Activated naive CD4-positive, alpha-beta T cell (primary cell): ENCODE measurements at places on chromosomes 6 and 20.

DNA sequence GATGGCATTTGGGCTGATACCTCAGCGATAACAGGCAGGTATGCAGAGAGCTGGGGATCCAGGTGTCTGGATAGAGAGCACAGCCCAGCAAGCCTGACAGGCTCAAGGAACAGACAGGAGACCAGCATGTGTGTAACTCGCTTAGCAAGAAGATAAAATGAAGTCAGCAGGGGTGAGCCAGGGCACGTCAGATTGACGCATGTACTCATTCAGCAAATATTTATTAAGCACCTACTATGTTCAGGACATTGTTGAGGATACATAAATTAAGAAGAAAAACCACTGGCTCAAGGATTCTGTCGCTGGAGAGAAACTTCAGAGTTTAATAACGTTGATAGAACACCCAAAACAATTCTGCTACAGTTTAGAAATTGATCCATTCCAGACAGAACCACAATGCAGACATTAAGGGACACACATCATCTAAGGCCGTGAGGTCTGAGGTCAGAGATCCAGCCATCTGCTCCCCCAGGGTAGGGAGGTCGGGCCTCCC lies 1.0 kb upstream of the DUSP22 start:
- DNase-seq = no peak

GRCh38 chr20:38706509-38706908 lies 17.8 kb upstream of the SLC32A1 start:
- no peak for DNase-seq

DNA sequence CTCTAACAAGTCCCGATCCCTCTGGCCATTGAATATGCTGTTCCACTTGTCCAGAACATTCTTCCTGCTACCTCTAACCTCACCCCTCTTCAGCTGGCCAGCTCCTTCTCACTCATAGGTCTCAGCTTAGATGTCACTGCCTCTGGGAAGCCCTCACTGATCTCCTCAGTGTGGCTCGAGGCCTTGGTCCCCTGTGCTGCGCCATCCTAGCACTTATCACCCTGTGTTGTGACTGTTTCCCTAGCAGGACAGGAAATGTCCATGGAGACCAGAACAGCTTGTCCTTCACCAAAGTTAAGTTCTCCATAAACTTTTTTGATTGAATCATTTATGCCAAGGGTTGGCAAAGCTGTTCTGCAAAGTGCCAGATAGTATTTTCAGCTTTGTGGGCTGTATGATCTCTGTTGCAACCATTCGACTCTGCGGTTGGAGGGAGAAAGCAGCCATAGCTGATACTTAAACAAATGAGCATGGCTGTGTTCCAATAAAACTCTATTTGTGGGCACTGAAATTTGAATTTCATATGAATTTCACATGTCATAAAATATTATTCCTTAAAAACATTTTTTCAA lies 6.5 kb upstream of the BNIP5 start:
- DNase-seq = no peak

- no peak for DNase-seq
These were observed 9.5 kb downstream of the CBFA2T2 start for GRCh38 chr20:33499355-33499754.

GRCh38 chr20:37257988-37258387 lies 3.6 kb downstream of the GHRH start:
- DNase-seq = no peak

DNA sequence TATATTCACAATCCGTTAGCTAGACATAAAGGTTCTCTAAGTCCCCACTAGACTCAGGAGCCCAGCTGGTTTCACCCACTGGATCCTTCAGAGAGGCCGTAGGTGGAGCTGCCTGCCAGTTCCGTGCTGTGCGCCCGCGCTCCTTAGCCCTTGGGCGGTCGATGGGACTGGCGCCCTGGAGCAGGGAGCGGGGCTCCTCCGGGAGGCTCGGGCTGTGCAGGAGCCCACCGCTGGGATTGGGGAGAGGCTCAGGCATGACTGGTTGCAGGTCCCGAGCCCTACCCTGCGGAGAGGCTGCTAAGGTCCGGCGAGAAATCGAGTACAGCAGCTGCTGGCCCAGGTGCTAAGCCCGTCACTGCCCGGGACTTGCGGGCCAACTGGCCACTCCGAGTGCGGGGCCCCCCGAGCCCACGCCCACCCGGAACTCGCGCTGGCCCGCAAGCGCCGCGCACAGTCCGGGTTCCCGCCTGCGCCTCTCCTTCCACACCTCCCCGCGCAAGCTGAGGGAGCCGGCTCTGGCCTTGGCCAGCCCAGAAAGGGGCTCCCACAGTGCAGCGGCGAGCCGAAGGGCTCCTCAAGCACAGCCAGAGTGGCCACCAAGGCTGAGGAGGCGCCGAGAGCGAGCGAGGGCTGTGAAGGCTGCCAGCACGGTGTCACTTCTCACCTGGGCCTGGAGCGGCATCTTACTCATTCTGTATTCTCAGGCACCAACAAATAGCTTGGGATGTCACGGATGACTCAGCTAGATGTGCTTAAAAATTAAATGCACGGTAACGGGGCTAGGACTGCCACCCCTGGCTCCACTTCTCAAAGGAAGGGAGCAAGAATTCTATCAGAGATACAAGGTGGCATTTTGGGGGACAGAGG lies 44.1 kb downstream of the IRF4 start:
- no peak for DNase-seq

DNA sequence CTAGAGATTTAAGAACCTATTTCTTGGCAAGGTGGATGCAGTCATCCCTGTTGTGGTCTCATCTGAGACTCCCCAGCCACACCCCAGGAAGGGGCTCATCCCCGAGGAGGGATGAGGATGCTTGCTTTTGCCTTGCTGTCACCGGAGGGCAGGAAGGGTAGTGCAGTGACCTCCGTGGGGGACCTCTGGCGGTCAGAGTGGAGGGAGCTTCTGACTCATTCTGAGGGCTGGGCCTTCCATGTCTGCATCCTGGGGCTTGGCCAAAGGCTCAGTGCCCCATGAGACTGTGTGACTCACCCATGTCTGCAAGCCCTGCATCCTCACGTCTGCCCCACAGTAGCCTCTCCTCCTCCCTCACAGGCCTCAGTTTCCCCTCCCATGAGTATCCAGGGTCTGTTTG lies 38.7 kb downstream of the UQCC2 start:
- DNase-seq = no peak

DNA sequence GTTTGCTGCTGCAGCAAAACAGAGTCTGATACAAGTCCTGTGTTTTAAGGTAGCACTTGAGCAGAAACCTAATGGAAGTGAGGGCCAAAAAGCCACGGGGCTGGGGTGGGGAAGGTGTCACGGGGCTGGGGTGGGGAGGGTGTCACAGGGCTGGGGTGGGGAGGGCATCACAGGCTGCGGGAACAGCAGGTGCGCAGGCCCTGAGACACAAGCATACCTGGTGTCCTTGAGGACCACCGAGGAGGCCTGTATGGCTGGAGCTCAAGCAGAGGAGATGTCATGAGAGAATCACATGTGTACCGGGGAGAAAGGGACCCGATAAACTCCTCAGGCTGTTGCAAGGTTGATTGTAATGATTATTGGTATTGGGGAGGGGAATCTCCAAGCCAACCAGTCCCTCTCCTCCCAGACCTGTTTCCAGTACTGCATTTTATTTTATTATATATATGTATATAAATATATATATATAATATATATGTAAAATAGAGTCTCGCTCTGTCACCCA lies 13.6 kb upstream of the SPO11 start:
- no peak for DNase-seq

DNA sequence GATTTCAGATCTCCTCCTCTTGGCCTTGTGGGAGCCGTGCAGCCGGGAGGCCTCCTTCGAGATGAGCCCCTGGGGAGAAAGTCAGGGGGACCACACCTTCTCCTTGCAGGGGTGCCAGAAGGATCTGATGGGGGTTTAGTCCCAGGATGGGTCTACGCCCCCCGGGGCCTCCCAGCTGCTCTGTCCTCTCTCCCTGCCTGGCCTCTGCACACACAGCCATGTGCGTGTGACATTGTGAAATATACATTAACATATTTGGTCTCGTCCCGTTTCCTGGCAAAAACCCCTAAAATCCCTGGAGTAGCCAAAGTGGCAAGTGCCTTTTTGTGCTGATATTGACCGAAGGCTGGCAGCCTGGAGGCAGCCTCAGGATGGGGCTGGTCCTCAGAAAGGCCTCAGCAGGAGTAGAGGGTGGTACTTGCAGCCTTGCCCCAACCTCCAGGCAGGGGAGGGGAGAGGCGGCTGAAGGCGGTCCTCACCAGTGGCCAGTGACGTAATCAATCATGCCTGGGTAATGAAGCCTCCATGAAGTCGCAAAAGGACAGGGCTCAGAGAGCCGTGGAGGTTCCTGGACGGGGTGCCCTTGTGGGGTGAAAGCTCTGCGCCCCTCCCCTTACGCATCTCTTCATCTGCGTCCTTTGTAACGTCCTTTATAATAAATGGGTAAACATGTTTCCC lies 5.1 kb upstream of the HELZ2 start:
- no peak for DNase-seq

DNA sequence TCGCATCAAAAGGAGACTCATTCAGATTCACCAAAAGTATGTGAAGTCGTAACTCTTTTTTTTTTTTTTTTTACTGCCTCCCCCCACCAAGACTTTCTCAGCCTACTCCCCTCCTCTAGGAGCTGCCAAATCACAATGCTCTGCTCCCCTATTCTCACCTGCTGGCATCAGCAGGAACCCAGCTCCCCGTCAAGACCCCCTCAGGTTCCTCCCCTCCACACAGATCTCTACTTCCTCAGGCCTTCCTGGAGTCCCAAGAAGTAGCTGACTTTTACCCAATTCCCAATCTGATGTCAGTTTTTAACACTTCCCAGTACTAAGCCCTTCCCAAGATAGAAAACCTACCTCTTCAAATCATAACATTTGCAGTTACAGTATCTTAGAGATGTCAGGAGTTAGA lies 39.3 kb downstream of the ARHGAP18 start:
- no peak for DNase-seq

DNA sequence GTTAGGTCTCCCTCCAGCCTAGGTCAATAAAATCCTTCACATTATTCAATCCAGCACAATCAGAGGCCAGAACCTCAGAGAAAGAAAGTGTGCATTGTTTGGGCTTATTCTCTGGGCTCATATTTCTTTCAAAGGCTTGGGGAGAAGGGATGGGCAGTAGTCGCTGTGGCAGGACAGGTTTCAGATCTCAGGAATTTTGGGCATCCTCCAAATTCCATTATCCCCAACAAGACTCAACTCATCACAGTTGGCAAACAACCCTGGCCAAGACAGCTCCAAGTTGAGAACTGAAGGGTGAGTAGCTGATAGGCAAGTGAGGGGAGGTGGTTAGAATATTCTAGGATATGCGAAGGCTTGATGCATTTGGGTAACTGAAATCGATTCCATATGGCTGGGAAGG lies 27.2 kb upstream of the CHD6 start:
- DNase-seq = no peak

GRCh38 chr6:52546192-52546591 lies 30.7 kb downstream of the TRAM2 start:
- DNase-seq = no peak

DNA sequence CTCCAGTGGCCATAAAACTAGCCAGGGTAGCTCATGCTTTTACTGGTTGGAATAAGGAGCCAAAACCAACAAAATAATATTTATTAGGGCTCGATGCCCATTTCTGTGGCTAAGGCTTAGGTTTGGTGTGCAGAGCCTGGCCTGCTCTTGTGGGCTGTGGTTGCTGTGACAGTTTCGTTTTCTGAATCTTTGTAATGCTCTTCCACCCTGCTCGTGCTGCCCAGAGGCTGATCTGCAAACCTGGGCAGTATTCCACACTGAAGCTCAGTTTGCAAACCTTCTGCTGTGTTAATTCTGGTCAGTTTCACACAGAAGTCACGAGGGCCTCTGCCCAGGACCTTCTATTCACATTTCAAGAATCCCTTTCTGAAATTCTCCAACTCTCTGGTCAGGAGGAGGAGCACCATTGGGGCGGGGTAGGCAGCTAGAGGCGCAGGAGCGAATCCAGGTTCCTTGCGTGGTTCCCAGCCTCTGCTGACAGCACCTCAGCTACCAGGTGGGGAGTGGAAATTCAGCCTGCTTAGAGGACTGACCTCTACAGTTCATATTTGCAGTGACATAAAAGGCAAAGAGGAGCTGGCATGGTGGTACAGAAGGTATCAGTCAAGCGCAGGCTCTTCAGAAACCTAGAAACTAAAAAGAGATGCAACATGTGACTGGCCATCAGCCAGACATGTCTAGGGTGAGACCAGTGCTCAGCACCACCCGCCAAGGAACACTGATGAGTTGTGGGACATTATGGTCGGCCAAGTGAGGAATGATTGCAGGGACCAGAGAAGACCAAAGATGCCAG lies 14.3 kb upstream of the C20orf144 start:
- DNase-seq = no peak

DNA sequence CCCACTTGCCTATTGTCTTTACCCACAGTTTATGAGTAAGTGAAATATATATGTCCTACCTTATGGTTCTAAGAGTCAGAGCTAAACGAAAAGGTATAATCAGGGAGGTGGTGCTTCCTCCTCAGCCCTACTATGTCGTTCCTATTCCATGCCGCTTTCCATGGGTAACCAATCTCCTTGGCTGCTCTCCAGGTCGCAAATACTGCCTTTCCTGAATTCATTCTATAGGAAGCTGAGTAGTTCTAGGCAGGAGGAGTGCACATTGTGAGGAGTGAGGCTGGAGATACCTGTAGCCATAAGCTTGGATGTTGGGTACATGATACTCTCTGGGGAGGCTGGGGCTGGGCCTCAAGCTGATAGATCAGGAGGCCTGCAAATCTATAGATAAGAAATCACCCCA lies 5.8 kb downstream of the IL20RA start:
- DNase-seq = no peak

DNA sequence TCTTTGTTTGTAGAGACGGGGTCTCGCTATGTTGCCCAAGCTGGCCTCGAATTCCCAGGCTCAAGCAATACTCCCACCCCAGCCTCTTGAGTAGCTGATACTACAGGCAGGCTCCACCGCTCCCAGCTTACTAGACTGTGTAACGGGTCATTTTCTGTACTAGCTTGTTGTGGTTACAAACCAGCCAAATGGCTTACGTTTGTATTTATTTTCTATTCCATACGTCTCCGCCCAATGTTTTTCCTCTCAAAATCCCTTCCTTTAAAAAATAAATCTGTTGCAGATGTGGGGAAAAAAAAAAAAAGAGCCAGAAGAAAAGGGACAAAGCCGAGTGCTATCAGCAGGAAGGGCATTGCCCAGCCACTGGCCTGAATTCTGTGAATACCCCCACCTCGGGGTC lies 41.6 kb downstream of the PRND start:
- DNase-seq = no peak

DNA sequence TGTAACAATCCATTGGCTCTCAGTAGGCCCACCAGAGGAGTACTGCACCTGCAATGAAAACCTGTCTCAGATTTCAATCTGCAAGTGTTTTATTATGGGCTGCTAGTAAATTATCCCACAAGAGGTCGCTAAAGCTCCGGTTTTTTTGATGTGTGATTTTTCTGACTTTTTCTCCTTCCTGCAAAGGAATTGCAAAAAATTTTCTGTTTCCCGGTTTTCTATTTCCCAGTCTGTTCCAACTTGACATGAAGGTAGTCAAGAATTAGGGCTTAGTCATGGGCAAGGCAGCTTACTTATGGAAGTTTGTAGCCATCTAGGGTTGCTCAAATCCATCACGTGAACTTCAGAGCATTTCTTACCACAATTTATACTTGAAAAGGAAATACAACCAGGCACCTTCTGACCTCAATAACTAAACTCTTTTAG lies 38.5 kb upstream of the AHI1 start:
- DNase-seq = no peak

GRCh38 chr6:123875784-123876183 lies 72.1 kb downstream of the NKAIN2 start:
- no peak for DNase-seq
